ENCODE measurements at places on chromosomes 2 and 18.

- DNase-seq, result no peak
Observed at GRCh38 chr2:185284696-185285095, 453.9 kb upstream of the FSIP2 start.

- no peak for DNase-seq
Observed at GRCh38 chr2:48779019-48779716, 23.6 kb upstream of the LHCGR start.

GRCh38 chr2:62042944-62043343 lies 137.5 kb downstream of the COMMD1 start:
- DNase-seq, result no peak

DNA sequence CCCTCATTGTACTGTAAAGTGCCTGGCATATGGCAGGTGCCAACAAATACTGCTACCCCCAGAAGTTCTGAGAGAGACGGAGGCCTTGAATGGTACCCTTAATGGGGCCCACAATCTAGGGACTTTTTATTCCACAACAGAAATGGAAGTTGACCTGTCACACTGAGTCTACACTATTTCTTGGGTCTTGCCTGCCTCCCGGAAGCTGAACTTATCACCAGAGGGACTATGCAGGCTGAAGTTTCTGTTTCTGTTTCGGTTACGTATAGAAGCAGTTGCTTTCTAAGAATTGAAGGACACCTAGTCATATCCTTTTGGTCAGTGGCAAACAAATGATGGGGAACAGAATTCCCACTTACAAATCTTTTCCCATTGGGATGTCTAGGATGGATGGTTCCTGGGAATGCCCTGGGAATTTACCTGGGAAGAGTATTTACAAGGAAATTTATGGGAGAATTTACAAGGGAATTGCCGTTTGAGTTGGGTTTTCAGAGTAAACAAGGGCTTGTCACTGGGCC lies 74.2 kb downstream of the HS1BP3 start:
- peak; percentile 72 for DNase-seq

- no peak for DNase-seq
Observed at GRCh38 chr2:235567842-235568241, 74.0 kb downstream of the AGAP1 start.

- no peak for DNase-seq
Observed at GRCh38 chr2:132621131-132621875, 48.7 kb downstream of the LYPD1 start.

DNA sequence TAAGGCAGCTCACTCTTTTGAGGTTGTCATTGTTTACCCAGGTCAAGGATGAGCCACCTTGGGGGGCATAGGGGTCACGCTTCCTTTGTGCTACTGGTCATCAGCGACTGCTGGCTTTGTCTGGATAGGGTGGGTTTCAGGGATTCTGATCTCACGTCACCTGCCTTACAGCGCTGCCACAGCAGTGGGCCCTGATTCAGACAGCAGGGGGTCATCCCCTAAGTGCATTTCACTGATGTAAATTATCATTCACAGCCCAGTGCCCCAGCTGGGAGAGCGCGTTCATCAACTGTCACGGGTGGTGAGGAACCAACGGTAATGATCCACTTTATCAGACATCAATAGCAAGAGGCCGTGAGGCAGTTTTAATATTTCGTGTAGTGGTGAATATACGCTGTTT lies 291.2 kb downstream of the NEDD4L start:
- DNase-seq, result no peak

GRCh38 chr2:136360790-136361189 lies 242.8 kb upstream of the CXCR4 start:
- DNase-seq, result no peak

DNA sequence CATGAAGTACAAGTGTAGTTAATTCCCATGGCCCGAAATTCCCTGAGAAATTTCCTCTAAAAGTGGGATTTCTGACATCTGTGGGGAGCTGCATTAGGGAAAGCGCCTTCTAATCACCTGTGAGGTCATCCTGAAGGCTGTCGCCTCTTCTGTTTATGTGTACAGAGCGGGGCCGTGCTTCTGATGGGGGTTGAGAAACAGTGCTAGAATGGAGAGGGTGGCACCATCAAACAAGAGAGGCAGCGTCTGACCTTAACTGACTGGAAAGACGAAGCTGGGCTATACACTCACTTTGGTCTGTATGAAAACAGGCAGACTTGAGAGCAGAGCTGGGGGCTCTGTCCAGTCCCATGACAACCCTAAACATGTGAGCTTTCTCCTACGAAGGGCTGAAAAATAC lies 44.2 kb upstream of the DNMT3A start:
- no peak for DNase-seq

DNA sequence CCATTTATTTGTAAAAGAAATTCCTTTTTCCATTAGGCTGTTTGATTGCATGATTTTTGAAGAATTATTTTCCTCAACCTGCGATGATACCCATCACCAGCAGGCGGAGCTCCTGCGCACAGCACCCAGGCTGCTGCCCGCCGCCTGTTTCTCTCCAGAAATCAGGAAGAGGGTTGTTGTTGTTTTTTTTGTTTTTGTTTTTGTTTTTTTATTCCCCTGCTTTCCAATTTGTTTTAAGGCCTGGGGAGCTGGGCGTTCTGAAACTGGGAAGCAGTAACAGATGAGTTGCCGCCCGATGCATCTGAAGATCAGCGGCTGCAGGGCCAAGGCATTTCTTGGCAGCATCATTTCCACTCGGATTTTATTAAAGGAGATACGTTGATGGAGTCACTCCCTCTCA lies 132.1 kb downstream of the MBP start:
- DNase-seq, result peak; percentile 55

- DNase-seq, result no peak
Observed at GRCh38 chr2:187302586-187302985, 145.5 kb downstream of the CALCRL start.

GRCh38 chr2:64166212-64166611 lies 22.0 kb upstream of the PELI1 start:
- no peak for DNase-seq

DNA sequence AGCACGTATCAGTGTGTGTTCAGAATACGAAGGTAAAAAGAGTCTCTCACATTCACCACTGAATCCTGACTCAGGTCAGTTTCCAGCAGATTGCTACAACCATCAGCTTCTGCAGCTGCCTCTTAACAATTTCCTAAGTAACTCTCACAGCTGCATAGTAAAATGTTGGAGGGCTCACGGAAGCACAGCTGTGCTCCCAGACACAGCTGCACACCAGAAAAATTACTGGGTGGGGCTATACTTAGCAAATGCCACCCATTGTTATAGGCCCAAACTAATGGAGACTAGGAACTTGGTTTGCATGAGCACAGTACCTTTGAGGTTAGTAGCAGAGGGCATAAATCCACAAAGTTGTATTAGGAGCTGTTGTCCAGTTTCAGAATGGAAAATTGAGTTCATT lies 153.9 kb upstream of the ERBB4 start:
- no peak for DNase-seq

- DNase-seq, result no peak
Observed at GRCh38 chr18:7604361-7604760, 37.2 kb downstream of the PTPRM start.

- no peak for DNase-seq
Observed at GRCh38 chr18:38198526-38198925, 632.9 kb upstream of the CELF4 start.

- no peak for DNase-seq
Observed at GRCh38 chr18:62318228-62319180, 6.6 kb upstream of the TNFRSF11A start.

- DNase-seq, result no peak
Observed at GRCh38 chr18:12041561-12041960, 52.1 kb upstream of the ANKRD62 start.

DNA sequence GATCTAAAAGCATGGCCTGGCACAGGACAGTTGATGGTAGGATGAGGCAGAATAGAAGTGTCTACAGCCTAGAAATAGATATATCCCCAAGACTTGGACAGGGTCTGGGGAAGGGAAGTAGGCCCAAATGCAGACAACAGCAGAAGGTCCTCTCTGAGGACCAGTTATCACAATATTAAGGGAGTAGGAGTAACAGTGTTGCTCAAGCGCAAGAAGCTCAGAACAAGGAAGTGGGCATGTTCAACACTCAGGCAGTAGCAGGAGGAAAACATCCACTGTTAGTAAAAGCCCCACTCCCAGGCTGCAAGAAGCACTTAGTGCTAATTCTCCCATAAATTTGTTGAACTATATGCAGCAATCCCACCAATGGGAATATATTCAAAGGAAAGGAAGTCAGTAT lies 314.7 kb downstream of the METTL4 start:
- DNase-seq, result no peak

DNA sequence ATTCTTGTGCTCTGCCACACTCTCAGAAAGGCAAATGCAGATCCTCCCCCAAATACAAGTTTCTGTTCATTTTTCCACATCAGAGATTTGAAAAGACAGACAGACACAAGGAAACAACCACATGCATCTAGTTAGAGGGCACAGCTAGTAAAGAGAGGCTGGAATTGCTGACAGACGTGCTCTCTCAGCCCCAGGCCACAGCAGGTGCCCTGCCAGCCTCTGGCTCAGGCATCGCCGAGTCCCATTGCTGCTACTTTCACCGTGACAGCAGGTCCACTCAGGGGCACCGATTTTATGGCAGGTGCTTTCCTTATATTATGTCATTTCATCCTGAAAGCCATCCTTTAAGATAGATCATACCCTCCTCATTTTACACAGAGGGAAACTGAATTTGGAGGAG lies 507.5 kb downstream of the EIPR1 start:
- no peak for DNase-seq

- DNase-seq, result peak; percentile 87
Observed at GRCh38 chr2:233331536-233331935, 22.8 kb upstream of the DGKD start.

GRCh38 chr2:48414980-48415835 lies 114.7 kb upstream of the STON1 start:
- no peak for DNase-seq

DNA sequence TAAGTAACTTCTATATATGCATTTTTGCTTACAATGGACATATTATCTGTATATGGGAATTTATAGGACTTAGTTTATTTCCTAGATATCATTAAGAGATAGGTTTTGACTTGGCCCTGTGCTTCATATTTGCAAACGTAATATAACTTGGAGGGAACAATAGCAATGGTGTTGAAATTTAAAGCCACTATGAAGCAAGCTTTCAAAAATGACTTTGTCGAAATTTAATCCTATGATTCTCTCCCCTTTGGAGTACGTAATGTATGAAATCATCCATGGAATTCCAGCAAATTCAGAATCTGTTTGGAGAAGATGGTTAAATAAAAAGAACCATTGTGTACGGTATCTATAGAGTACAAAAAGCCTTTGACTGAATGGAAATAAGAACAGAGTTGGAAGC lies 486.3 kb downstream of the ARHGAP15 start:
- no peak for DNase-seq

DNA sequence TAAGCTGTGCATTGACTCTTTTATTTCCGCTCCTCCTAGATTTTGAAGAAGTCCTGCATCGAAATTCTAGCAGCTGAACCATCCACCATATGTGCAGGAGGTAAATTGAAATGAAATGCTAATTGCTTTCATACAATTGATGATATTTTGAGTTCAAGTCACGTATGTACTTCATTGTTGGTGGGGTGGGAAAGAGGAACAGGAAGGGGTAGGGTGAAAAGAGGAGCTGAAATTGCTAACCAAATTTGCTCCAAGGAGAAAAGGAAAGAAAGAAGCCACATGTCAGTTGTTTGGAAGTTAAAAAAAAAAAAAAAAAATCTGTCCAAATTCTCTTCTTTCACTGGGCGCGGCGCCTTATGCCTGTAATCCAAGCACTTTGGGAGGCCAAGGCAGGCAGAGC lies 77.8 kb downstream of the ANTXR1 start:
- no peak for DNase-seq

- peak; percentile 7 for DNase-seq
Observed at GRCh38 chr18:36534154-36534688, 236.7 kb downstream of the FHOD3 start.

DNA sequence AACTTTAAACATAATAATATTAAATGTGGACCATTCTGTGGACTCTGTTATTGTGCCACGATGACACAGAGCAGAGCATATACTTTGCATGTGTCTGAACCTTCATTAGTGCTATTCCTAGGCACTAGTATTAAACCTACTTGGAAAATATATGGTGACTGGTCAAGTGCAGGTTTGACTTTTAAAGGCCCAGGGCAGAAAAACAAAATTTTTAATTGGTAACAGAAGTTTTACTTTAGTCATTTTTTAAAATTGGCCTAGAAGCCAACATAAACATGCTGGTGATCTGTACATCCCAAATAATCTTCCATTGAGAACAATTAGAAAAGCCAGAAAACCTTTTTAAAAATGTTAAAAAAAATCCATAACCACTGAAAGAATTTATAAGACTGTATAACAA lies 16.6 kb downstream of the LDAH start:
- DNase-seq, result no peak

DNA sequence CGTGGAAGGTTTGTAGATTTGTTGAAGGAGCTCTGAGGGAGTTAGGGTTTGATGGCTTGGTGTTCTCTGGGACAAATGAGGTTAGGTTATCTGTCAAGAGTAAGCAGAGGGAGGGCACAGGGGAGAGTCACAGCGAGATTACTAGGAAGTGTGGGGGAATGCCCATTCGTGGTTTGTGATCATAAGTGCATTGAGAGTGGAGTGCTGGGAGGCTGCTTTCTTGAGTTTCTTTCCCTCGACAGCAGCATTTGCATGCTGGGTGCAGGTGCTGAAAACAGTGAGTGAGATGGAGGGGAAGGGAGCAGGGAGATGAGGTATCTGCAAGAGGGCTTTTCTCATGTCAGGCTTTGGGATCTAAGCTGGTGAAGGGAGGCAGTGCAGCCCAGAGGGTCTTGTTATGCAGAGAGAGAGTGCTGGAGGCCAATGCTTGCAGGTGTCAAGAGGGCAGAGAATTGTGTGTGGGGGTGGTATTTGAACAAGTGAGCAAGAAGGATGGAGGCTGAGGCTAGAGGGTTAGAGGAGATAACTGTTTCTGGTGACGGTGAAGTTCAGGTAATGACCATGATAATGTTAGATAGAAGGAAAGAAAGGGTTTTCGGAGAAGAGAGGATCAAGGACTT lies 8.8 kb downstream of the RALB start:
- DNase-seq, result no peak

DNA sequence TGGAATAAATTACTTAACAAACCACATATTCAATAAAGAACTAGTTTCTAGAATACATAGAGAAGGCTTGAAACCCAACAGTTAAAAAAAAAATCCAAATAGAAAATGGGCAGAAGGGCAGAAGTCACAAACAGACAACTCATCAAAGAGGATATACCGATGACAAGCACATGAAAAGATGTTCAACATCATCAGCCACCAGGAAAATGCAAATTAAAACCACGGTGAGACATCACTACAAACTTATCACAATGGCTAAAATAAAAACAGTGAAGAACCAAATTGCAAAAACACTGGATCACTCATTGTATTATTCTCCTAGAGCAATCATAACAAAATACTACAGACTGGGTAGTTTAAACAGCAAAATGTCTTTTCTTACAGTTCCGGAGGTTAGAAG lies 14.5 kb downstream of the SESTD1 start:
- DNase-seq, result peak; percentile 24

DNA sequence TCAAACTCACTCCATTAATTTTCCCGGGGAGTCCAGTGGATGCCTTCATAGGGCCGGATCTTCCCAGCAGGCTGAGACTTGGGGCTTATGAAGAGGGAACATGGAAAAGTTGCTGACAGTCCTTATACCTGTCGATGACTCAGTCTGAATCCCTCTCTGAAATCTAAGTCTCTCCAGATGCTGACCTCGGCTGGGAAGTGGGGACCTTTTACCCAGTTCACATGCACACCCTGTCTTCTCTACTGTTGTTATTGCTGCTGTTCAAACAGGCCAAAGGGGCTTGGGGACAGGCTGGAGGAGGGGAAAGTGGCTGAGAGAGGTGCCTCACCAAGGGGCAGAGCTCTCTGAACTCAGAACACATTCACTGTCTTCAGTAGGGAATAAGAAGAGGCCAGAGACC lies 4.1 kb upstream of the TNP1 start:
- no peak for DNase-seq

GRCh38 chr2:188119112-188119838 lies 172.4 kb upstream of the GULP1 start:
- DNase-seq, result no peak

All from CD4-positive, alpha-beta T cell treated with Interleukin-12 subunit alpha and Interleukin-12 subunit beta, for 1 hour (primary cell).